ENCODE measurements at places on chromosomes 12 and 14. TPM values are rescaled to one million over a fixed set of nuclear protein-coding genes. Genes with fewer than 3 reads are reported as not detected.

Gene PTPRR
- not detected for polyA plus RNA-seq

Gene INTS13
- 18.9 TPM for polyA plus RNA-seq

Gene PMEL
- polyA plus RNA-seq: 15.5 TPM

Gene FGF6
- not detected for polyA plus RNA-seq

Gene SLC35F4
- polyA plus RNA-seq: 0.10 TPM

Gene POTEM
- not detected for polyA plus RNA-seq

Gene C12orf54
- polyA plus RNA-seq: not detected

Gene MYO1H
- polyA plus RNA-seq: not detected

Gene TCL1B
- not detected for polyA plus RNA-seq

Gene ADAMTS20
- 0.13 TPM for polyA plus RNA-seq

Gene MFAP5
- 0.10 TPM for polyA plus RNA-seq

Gene TAS2R14
- polyA plus RNA-seq: 3.0 TPM

Gene B3GNT4
- 2.2 TPM for polyA plus RNA-seq

Gene NTF3
- polyA plus RNA-seq: 3.9 TPM

Gene GPR84
- not detected for polyA plus RNA-seq

Gene CBLN3
- 5.3 TPM for polyA plus RNA-seq

Gene PGF
- polyA plus RNA-seq: 23.5 TPM

Gene COCH
- polyA plus RNA-seq: 1.5 TPM

Gene BICD1
- polyA plus RNA-seq: 26.6 TPM

Gene RBP5
- polyA plus RNA-seq: 1.5 TPM

Gene KRT79
- not detected for polyA plus RNA-seq

Gene CKAP4
- polyA plus RNA-seq: 173 TPM

Gene ASIC1
- polyA plus RNA-seq: 6.9 TPM

Gene CHGA
- polyA plus RNA-seq: 0.31 TPM

Gene PLA2G1B
- polyA plus RNA-seq: not detected

Gene KRT6C
- polyA plus RNA-seq: not detected

Gene PGAM5
- polyA plus RNA-seq: 28.5 TPM

Gene GYS2
- polyA plus RNA-seq: not detected

Gene GZMH
- polyA plus RNA-seq: not detected

Gene CCDC197
- polyA plus RNA-seq: 0.21 TPM

Gene SERPINA12
- polyA plus RNA-seq: not detected

Gene SLC6A12
- 0.24 TPM for polyA plus RNA-seq

Gene GPN3
- polyA plus RNA-seq: 57.8 TPM

Gene PFDN5
- polyA plus RNA-seq: 548 TPM

Gene OTOGL
- 9.4 TPM for polyA plus RNA-seq

Gene KRT2
- not detected for polyA plus RNA-seq

Gene ZDHHC22
- polyA plus RNA-seq: 0.10 TPM

Gene CDC42BPB
- 21.7 TPM for polyA plus RNA-seq

Gene EFS
- polyA plus RNA-seq: 22.2 TPM

Gene TC2N
- 0.17 TPM for polyA plus RNA-seq

Gene AICDA
- polyA plus RNA-seq: not detected

Gene MEG3
- not detected for polyA plus RNA-seq

Gene RTRAF
- 332 TPM for polyA plus RNA-seq

Gene MGST1
- 250 TPM for polyA plus RNA-seq

Gene SARNP
- polyA plus RNA-seq: 236 TPM

Gene TMEM119
- polyA plus RNA-seq: 1.5 TPM

Gene TGM1
- polyA plus RNA-seq: not detected

Gene ABCC9
- polyA plus RNA-seq: 0.49 TPM

Gene PLEKHA5
- polyA plus RNA-seq: 127 TPM

Gene FOXN4
- 0.84 TPM for polyA plus RNA-seq

Gene ESR2
- polyA plus RNA-seq: 0.14 TPM

Gene PRIMA1
- 0.53 TPM for polyA plus RNA-seq

Gene LRRC10
- 40.8 TPM for polyA plus RNA-seq

Gene TRMT5
- polyA plus RNA-seq: 6.5 TPM
